ENCODE measurements at places on chromosomes 1 and 21.
A peak's percentile ranks its signal among the peaks of the same experiment; 100 is the strongest.

- DNase-seq: no peak
Observed at GRCh38 chr1:23718482-23718881, 24.8 kb upstream of the ELOA start.

- DNase-seq: no peak
Observed at GRCh38 chr1:112905395-112906149, 50.4 kb downstream of the SLC16A1 start.

GRCh38 chr1:65994223-65994622 lies 201.5 kb downstream of the PDE4B start:
- DNase-seq: no peak

DNA sequence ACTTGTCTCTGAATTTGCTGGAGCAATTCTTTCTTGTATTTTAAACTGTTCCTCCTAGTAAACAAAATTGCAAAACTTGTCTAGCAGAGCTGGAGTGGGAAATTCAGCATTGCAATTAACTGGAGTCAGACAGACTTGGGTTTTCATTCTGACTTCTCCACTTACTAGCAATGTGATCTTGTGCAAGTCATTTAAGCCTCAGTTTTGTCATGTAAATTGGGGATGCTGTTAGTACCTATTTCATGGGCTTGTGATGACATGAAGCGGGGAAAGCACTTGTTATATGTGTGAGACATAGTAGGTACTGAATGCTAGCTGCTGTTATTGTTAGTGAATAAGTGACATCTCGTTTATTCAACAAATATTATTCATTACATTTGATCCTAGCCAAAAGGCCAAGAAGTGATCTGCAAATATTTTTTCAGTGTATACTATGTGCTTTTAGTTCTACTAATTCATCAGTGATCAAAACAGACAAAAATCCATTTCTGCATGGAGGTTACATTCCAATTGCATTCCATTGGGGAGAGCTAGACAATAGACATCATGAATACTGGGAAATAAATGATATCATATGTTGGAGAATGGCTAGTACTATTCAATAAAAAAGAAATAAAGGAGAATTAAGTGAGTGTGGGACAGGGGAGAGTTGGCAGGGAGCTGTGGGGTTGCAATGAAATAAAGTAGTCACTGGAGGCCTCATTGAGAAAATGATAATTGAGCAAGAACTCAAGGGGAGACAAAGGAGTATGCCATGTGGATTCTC lies 47.1 kb downstream of the CACHD1 start:
- DNase-seq: no peak

DNA sequence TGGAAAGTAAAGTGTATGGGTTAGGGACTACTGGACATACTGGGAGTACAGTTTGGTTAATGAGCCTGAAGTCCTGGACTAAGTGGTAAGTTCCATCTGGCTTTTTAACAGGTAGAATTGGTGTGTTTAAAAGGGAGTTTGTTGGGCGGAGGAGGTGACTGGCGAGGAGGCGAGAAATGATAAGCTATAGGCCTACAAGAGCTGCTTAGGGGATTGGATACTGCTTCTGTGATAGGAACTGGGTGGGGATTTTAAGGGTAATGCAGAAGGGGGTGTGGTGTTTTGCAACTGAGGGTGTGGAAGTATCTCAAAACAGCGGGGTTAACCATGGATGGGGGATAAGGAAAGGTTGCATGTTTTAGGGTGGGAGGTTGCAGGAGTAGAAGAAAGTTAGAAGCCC lies 3.5 kb downstream of the ERVH48-1 start:
- no peak for DNase-seq

GRCh38 chr1:224740685-224741052 lies 124.6 kb downstream of the CNIH3 start:
- no peak for DNase-seq

- DNase-seq: no peak
Observed at GRCh38 chr1:25126562-25126961, 105.7 kb downstream of the SYF2 start.

- DNase-seq: no peak
Observed at GRCh38 chr21:42576639-42577038, 63.0 kb downstream of the SLC37A1 start.

DNA sequence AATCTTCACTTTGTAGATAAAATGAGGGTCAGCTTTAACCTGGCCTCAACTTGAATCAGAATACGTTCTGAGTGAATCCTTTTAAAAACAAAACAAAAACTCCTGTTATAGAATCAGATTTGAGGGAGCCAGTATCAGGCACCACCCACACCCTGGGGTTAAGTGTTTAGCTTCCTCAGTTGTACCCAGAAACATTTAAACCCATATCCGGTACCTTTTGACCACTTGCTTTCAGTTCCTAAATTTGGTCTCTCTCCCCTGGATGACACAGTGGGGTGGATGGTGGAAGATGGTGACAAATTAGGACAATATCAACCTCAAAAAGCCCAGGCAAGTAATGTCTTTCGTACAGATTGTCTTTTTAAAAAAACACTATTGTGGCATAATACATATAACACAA lies 10.4 kb downstream of the KLHDC7A start:
- no peak for DNase-seq

- DNase-seq: peak; percentile 79
Observed at GRCh38 chr1:94045465-94046056, 75.4 kb downstream of the ABCA4 start.

- peak; percentile 39 for DNase-seq
Observed at GRCh38 chr1:17125756-17126237, 6.5 kb upstream of the PADI2 start.

GRCh38 chr21:41900401-41900800 lies 21.3 kb upstream of the PRDM15 start:
- no peak for DNase-seq

DNA sequence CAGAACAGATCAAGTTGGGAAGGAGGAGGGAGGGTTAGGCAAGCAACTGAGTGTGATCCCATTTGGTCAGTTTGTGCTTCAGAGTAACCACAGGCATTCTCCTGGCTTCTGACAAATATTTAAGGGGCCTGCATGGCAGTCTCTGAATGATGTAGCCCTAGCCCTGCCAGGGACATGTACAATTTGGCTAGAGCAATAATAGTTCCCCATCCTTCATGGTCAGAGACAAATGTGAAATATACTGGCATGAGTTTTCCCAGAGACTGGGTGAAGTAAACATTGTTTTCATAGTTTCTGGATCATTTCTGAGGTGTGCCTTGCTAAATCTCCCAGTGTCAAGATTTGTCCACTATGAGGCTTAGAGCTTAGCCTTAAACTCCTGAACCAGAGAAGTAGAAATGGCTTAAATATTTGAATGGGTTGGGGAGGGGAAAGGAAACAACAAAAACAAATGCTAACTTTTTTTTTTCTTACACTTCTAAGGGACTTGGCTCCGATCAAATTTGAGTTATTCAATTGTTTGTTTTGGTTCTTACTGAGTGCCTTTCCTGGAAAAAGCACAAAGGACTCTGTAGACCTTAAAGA lies 42.0 kb upstream of the UBE2U start:
- peak; percentile 71 for DNase-seq

DNA sequence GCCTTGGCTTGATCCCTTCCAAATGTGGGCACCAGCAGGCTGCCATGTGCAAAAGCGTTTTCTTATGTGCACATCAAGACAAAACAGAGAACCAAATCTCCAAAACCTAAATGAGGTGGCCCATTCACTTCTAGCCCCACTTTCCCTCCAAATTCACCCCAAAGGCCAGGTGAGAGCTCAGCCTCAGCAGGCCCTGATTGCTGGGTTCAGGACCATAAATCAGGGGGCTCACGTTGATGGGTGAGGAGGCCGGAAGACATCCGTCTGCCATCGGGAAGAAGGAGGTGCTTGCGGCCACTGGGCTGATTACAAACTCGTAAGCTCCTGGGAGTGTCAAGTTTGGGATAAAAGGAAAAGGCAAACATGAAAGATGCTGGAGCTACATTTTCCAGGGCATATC lies 86.7 kb upstream of the CLDN14 start:
- DNase-seq: no peak

DNA sequence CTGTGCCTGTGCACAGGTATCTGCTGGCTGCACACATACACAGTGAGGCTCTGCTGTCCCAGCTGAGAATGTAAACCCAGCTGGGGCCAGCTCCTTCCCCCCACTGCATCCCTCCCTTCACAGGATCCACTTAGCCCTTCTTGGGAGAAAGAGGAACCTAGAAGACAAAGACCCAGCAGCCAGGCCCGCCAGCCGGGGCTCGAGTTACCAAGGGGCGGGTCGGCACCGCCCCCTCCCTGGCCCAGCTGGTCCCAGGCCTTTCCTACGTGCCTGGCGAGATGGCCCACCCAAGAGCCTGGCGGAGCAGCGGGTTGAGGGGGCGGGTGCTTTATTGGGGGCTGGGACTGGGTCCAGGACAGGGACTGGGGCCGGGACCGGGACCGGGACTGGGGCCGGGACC lies 2.1 kb downstream of the SH3BGRL3 start:
- DNase-seq: no peak

GRCh38 chr21:44914176-44914874 lies 6.4 kb downstream of the ITGB2 start:
- no peak for DNase-seq

GRCh38 chr1:112614460-112615065 lies 4.4 kb downstream of the ST7L start:
- no peak for DNase-seq

- DNase-seq: no peak
Observed at GRCh38 chr1:171344473-171344820, 30.5 kb downstream of the FMO4 start.

GRCh38 chr1:30194741-30195423 lies 528.5 kb downstream of the MATN1 start:
- DNase-seq: no peak

DNA sequence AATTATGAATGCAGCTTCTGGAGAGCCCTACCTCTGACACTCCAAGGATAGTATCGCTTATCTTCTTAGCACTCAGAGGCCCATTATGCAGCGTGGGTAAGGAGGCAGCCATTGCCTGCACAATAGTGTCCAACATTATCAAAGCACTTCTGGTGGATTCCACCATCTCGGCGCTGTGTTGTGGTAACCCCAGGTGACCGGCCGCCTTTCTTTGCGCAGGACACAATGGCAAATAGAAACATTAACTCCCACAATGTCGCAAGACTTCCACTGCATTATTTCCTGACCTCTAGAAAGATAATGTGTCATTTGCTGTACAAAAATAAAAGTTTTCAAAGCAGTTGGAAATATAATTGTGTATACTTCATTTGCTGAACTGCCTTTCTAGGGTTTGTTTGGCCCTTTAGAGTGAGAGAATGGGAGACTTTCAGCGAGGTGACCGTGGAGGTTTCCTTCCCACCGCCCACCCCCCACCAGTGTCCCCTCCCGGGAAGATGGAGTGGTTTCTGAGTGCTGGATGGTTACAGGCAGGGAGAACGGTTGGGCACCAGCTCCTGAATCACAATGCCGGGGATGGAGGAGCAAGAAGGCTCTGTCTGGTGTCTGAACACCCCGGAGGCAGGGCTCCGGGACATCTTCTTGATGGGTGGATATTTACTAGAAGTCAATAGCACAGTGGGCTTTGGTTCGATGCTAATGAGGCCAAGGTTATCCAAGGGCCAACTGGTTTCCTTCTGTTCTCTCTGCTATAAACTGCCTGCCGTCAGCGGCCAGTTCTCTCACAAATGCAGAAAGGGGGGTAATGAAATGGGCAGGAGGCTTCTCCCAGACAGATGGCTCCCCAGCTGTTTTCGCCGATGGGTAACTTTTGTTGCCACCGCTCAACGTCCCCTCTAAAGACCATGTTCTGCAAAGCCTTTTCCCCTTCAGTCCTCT lies 215.4 kb upstream of the PROX1 start:
- DNase-seq: no peak

- no peak for DNase-seq
Observed at GRCh38 chr21:36021251-36021837, 39.0 kb downstream of the SETD4 start.

DNA sequence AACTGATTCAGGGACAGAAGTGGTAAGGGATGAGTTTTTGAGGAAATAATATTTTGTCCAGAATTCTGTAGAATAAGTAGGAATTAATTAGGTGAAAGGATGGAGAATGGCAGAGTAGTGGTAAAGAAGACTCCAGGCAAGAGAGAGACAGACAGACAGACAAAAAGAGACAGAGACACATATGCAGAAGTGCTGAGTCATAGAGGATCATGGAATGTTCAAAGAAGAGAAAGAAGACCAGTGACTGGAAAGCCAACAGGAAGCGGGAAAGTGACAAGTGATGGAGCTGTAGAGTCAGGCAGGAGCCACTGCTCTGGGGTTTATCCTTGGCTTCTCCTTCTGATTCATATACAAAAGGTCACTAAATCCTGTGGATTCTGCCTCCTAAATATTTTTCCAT lies 85.9 kb downstream of the UROD start:
- no peak for DNase-seq

GRCh38 chr1:55118651-55119329 lies 79.4 kb downstream of the PCSK9 start:
- DNase-seq: no peak

DNA sequence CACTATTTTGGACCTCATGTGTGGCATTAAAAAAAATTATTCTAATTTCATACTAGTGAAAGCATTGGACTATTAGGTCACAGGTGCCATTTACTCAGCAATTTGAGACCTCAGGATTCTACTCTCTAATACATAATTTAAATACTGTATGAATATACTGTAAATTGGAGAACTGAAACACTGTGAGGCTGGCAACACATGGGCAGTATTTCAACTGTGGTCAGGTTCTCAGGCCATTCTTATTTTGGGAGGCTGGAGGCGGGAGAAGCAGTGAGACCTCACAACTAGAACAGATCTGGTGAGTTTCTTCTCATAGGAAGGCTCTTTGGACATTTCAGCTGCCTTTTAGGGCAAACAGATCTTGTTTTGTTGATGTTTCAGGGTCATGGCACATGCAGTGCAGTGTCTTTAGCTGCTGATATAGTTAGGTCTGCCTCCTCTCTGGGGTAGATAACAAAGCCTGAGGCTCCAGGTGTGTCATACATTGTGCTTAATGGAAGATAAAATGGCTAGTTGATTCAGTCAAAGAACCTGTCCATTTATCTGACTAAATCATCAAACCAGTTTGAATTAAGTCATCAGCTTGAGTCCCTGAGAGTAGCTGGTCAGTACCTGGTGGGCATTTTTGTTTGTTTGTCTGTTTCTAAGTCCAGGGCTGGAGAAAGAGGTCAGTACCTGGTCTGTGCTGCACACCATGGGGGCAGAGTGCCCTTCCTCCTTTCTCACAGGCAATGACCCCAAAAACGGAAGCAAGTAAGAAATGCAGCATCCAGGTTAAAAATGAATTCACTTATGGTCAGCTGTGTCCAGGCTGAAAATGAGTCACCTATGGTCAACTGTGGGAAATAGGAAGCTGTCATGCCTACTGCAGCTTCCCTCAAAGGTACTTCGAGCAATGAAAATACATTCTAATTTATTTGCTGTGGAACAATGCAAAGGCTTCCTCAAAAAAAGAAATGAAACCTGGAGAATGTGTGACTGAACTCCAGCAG lies 216.2 kb downstream of the SDCCAG8 start:
- DNase-seq: no peak

All from AG09319 (cell line).